T-helper 9 cell (primary cell): ENCODE measurements at places on chromosomes 2 and 18.

GRCh38 chr2:217074576-217075255 is 214.9 kb upstream of the TNP1 start:
- no peak for DNase-seq

- DNase-seq, result peak; percentile 46
Measured at GRCh38 chr2:54522624-54523281, 66.6 kb downstream of the SPTBN1 start.

- DNase-seq, result no peak
Measured at GRCh38 chr2:50004667-50005066, 850.4 kb upstream of the FSHR start.

GRCh38 chr2:169909376-169909775 is 82.1 kb downstream of the UBR3 start:
- DNase-seq, result no peak

DNA sequence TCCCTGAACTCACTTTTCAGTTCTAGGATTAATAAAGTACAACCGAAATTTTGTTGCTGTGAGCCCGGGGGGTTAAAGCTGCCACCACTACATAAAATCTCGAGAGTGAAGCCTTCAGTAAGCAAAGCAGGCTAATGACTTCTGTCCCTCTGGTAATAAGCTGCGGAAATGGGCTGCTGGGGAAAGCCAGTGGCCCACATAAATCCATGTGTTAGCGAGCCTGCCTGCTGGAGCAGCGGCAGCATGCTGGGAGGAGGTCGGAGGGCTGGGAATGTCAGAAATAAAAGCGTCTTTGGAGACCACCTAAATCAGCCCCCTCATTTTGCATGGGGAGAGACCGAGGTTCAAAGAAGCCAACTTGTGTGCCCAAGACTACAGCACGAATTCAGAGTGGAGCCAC is 371.7 kb downstream of the TNS1 start:
- no peak for DNase-seq

DNA sequence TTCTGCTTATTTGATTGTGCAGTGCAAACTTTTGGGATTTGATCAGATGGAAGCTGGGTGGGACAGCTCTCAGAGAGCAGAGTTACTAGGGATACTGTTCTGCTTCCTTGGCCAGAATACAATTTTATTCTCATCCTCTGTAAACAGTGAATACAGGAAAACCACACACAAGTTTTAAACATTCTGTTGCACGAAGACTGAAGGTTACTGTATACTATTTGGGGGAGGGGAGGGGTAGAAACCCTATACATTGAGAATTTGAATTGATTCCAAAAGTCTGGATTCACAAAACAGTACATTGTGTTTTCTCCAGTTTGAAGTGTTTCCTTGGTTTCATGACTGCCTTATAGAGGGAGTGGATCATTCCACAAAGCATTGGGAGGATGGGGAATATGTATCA is 149.9 kb downstream of the SETBP1 start:
- no peak for DNase-seq

- DNase-seq, result no peak
Measured at GRCh38 chr18:13173578-13174145, 44.9 kb upstream of the LDLRAD4 start.

GRCh38 chr2:29921560-29921915 is at the start of gene ALK:
Gene ALK (minus strand): TSS chr2:29921586. CDS start chr2:29920659, 927 bp downstream.
- peak; percentile 19 for DNase-seq

GRCh38 chr2:73004466-73004865 is 67.0 kb downstream of the SFXN5 start:
- DNase-seq, result no peak

- DNase-seq, result no peak
Measured at GRCh38 chr2:31967790-31968189, 43.0 kb downstream of the MEMO1 start.

- no peak for DNase-seq
Measured at GRCh38 chr2:119744335-119744939, 15.3 kb upstream of the PTPN4 start.

DNA sequence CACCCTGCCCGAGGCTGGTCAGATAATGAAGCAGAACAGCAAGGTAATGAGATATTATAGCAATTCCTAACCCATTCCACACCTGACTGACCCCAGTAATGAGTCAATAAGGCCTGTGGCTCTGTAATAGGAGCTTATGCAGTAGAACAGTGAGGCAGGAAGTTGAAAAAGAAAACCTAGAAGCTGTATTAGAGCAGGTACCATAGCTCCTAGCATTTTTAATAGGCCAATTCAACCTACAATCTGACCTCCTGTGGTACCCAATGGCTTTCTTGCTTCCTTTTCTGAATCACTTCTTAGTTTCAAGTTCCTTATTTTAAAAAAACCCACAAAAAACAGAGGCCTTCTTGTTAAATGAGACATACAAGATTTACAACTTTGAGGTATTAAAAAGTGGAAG is 43.6 kb upstream of the MAP2 start:
- DNase-seq, result no peak

- DNase-seq, result no peak
Measured at GRCh38 chr2:98065808-98066207, 21.2 kb upstream of the VWA3B start.

DNA sequence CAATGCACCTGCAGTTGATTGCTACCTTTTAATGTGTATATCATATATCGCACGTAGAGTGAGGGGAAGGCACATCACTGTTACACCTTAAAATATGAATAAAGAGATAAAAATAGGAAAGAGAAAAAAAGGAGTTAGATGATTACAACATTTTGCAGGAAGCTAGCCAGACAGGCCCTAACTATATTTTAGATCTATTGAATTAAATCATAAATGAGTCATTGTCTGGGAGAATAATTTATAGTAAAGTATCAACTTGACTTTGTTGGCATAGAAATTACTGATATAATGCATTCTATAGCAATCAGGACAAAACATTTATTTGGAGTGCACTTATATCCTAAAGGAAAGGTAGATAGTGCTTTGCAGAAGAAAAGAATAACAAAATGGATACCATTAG is 384.9 kb upstream of the NXPH2 start:
- DNase-seq, result no peak

DNA sequence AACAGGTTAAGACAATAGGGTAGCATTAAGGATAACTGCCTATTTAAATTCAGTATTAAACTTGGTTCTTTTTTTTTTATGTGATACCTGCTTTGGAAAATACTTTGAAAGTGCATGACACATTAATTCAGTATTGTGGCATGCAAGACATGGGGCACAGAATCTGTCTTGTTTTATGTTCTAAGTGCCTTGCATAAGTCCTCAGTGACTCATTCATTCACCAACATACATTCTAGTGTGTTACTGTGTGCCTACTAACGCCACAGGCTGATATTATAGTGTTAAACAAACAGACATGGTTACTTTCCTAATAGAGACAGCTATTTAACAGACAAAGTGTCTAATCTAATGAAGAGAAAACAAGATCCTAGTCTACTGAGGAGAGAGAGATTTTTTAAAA is 91.7 kb downstream of the GCA start:
- DNase-seq, result no peak

DNA sequence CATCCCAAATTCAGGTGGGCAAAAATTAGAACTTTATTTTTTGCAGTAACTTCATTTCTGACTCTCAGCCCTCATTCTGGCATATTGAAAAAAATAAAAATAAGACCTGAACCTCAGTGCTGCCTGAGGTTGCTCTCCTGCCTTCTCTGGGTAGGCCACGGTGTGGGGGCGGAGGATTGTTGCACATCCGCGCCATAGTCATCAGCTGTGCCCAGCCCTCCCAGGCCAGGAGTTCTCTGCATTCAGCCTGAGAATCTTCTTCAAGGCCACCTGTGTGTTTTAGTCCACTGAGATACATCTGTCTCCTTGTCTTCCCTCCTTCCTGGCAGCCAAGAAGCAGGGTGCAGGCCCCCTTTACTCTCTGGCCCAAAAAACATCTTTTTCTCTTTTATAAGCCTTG is 94.7 kb downstream of the ARMC9 start:
- no peak for DNase-seq

- DNase-seq, result no peak
Measured at GRCh38 chr2:70089983-70090525, 2.8 kb downstream of the PCBP1 start.

GRCh38 chr2:86490245-86490644 is 49.1 kb downstream of the KDM3A start:
- DNase-seq, result no peak

DNA sequence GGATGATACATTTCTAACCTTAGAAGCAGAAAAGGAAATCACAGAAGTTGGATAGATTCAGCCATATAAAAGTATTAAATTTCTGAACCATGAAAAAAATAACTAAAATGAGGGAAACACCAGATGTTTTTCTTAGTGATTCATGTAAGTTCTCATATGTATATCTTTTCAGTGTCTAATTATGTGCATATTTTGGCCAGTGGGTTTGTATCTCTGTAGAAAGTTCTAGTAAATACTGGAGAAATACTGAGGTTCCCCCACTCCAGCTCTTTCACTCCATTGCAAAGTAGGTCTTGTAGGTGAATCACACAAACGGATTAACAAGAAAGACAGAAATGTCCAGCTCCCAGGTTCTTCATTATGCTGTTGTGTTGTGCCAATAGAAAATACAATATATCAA is 222.3 kb downstream of the NEDD4L start:
- no peak for DNase-seq

DNA sequence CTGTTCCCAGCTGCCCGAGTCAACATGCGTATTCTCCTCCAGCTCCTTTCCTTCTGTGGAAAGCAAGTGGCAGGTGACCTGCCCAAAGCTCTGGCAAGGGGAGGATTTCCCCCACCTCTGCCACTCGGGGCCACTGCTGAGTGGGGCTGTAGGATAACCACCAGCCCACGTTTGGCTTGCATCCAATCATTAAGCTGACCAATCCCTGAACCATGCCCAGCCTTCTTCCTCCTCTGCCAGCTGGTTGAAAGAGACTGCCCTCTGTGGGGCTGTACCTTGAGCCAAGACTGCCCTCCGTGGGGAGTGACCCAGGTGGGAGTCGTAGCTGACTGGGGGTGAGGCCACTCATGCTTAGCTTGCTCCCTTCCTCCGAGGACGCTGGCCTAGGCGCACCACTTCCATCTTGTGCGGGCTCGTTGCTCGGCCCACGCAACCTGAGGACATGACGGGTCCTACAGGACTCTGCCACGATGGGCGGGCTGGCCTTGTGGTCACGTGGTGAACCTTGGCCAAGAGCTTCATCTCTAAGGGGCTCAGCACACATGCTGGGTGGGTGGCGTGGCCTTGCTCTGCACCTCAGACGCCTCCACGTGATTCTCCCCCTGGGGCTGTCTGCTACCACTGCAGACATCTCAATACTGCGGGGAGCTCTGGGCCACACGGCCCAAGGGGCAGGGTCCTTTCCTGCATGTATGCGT is 112.1 kb downstream of the NDUFA10 start:
- DNase-seq, result no peak

DNA sequence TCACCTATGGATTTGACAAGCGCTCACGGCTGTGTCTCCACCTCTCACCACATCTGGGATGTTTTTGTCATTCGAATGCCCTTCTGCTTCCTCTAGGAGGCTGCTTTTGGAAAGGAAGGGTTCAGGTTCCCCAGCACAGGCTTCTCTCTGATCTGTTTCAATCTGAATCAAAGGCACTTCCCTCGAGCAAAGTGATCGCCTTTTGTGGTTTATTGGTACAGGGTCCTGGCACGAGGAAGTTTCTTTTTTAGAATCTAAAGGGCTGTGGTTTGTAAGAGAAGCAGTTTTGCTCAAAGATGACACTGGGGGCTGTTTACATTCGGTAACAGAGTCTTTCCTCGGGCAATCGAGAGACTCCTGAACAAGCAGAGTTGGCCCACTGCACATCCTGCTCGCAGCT is 145.0 kb downstream of the DAW1 start:
- DNase-seq, result no peak
